Astrocyte of the hippocampus (primary cell): ENCODE measurements at places on chromosomes 3 and 15.

DNA sequence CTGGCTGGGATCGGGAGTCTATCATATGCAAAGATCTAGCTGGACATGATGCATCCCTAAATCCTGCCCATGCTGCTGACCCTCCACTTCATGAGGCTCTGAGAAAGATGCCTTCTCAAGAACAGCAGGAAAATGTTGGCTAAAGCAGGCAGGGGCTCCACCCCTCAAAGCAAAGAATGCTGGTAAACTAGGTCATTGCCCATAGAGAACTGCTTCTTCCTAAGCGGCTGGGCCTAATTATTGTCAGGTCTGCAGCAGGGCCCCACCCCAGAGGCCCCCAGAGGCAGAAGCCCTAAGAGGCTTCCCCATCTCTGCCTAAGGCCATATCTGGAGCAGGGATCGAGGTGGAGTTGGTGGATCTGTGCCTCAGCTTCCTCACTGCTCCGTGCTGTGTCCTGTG lies 447.4 kb upstream of the PROK2 start:
- DNase-seq, result no peak

DNA sequence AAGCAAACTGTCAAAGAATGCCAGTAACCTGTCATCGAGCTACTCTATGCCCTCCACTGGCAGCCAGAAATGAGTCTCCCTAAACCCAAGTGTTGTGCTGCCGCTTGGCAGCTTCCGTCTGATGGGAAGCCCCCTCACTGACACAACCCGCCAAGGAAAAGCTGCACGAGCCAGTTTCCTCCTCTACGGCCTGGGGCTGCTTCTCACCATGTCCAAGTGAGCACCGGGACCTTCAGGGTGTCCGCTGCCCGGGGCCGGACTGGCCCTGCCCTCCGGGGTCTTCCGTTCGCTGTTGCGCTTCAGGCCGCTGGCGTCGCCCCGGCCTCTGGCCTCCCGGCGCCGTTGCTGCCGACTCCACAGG lies 490 bp downstream of the TOMM70 start:
- no peak for DNase-seq

GRCh38 chr15:66880380-66881155 lies 178.5 kb downstream of the SMAD6 start:
- no peak for DNase-seq

- DNase-seq, result peak; percentile 73
Observed at GRCh38 chr15:64686130-64686735, 89.2 kb downstream of the RBPMS2 start.

- no peak for DNase-seq
Observed at GRCh38 chr3:123743121-123743520, 141.0 kb downstream of the MYLK start.

DNA sequence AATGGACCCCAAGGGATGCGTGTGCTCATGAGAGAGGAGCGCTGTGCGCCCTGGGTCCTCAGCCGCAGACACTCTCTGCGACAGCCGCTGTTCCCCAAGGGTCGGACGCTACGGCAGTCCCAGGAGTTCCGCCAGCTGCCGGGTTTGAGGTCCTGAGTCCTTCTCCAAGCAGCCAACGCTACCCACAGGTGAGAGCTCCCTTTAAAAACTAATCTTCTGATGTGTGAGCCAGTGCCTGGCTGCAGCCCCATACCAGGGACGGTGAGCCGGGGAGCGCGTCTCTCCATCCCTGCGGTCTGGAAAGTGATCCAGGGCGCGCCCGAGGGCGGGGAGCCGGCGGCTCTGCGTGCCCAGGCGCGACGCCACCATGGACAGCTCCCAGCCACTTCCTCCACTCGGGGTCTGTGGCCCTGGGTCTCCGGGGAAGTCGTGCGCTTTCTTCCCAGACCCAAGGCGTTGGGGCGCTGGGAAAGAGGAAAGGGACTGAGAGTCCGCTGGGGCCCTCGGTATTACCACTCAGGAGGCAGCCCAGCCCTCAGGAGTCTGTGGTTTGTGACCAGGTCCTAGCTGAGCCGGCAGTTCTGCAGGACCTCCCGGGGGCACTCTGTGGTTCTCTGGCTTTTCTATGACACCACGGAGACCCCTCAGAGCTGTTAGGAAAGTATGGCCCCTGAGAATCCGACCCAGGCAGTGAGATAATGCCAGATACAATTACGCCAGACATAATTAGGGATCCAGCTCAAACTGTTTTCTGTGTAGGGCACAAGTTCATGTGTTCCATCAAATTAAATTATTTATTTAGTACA lies 1.4 kb downstream of the CEMIP start:
- peak; percentile 90 for DNase-seq

GRCh38 chr3:178807694-178808093 lies 263.9 kb downstream of the ZMAT3 start:
- no peak for DNase-seq

- DNase-seq, result no peak
Observed at GRCh38 chr3:43254125-43254524, 32.2 kb upstream of the SNRK start.

GRCh38 chr3:48930590-48930989 lies 11.9 kb downstream of the ARIH2 start:
- no peak for DNase-seq

DNA sequence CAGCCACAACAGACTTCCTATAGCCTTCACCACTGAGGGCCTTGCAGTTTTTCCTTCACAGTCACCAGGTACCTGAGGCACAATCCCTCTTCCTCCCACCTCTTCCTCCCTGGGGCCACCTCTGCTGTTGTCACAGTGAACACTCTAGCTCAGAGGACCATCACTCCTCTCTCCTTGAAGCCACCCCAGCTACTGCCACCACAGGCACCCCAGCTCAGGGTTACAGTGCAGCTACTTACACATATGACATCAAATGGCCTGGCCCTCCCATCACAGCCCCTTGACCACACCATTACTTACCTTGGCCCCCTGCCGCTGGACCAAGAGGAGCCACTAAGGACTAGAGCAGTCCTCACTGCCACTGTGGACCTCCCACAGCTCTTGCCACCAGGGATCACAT lies 213.5 kb upstream of the CRBN start:
- no peak for DNase-seq

DNA sequence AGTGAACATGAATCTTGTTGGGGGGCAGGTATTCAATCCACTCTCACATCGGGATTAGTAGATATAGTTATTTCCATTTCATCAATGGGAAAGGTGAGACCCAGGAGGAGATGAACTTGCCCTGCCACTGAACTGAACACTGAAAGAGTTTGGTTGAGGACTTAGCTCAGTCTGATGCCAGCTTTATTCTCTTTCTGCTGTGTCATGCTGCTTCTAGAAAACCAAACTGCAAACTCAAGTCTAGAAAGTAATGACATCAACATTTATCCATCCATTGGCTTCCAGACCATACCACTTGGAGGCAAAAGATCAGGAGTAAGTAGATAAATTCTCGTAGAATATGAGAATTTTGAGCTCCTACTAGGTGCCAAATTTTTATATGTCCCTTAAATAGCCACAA lies 288.0 kb upstream of the CTNNB1 start:
- no peak for DNase-seq

GRCh38 chr3:140358686-140359085 lies 319.2 kb upstream of the TRIM42 start:
- DNase-seq, result no peak

DNA sequence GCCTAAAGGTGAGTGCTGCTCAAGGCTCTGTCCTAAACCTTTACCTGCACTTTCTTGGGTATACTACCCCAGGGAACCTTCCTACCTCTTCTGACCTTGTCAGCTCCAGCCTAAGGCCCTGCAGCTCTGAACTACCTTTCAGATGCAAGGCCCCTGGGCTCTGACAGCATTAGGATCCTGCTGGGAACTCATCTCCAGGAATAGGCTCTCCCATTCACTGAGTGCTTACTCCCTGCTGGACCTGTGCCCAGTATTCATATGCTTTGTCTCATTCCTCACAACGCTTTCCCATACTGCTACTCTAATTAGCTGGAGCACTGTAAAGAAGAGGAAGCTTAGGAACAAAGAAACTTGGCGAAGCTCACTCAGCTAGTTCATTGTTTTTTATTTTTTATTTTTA lies 53.8 kb upstream of the RAB6B start:
- no peak for DNase-seq

DNA sequence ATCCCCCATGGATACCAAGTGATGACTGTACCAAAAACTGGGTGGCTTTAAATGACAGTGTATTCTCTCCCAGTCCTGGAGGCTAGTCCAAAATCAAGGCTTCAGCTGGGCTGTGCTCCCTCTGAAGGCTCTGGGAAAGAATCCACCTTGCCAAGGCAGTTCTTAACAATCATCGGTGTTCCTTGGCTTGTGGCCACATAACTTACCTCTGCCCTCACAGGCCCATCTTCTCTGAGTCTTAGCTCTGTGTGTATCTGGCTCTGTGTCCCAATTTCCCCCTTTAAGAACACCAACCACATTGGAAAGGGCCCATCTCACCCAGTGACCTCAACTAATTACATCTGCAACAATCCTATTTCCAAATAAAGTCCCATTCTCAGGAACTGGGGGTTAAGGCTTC lies 503.0 kb upstream of the PROK2 start:
- peak; percentile 35 for DNase-seq

GRCh38 chr3:111324151-111324550 lies 217.8 kb upstream of the CD96 start:
- no peak for DNase-seq

DNA sequence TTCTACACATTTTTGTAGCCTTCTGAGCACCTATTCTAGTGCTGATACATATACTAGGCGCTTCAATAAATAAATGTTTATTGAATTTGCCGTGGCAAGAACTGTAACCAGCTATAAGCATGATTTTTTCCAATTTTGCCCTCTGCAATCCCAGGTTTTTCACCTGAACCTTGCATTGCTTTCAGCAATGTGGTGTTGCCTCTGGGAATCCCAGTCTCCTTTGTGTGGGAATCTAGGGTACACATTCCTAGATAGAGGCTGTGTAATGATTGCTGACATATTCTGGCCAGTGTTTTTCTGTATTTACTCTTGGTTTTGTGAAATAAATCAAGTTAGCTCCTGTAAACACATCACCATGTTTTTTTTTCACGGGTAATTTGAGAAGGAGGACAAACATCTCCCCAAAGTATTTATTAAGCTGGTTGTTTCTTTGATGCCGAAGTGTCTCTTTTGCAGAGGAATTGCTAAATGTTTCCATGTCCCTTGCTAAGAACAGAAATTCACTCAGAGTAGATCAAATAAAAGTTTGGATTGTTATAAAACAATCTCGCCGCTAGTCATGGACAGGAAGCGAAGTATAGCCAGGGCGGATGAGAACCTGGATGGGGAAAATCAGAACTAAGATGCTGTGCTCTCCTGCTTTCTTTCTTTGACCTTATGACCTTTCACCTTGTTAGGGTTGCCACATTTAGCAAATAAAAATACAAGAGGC lies 1.2 kb downstream of the CFAP91 start:
- DNase-seq, result no peak

DNA sequence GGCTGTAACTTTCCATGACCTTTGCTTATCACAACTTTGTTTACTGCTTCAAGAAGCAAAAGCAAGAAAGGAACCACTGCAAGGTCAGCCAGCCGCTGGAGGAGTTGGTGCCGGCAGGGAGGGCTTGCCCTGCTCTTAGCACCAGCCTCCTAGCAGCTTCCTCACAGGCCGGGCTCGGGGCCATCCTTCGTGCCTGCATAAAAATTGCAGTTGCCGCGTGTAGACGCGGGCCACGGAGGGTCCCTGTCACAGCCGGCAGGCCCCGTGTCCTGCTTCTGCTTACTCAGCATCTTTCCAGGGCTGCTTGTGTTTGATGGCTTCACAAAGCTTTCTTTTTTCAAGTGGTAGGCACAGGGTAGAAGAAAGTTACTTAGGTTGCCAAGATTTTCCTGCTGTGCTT lies 84.4 kb downstream of the PGPEP1L start:
- no peak for DNase-seq

DNA sequence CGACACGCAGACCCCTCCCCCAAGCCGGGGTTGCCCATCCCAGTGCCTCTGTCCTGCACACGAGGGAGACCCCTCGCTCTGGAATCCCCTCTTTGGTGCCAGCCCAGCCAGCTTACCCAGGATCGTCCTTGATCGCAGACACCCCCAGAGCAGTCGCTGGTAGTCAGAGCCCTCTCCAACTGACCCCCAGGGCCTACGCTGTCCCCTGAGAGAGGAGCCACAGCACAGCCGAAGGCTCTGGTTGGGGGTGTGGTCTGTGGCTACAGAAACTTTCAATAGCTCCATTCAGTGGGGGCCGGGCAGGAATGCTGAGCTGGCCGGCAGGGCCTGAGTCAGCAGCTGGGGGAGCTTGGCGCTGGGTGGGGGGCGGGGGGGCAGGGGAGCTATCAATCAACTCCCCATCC lies at the start of gene LCTL:
Gene LCTL (minus strand): TSS at position 258 of the 404 bp plus-strand sequence. CDS start 633 bp downstream, outside the sequence.
- peak; percentile 95 for DNase-seq

DNA sequence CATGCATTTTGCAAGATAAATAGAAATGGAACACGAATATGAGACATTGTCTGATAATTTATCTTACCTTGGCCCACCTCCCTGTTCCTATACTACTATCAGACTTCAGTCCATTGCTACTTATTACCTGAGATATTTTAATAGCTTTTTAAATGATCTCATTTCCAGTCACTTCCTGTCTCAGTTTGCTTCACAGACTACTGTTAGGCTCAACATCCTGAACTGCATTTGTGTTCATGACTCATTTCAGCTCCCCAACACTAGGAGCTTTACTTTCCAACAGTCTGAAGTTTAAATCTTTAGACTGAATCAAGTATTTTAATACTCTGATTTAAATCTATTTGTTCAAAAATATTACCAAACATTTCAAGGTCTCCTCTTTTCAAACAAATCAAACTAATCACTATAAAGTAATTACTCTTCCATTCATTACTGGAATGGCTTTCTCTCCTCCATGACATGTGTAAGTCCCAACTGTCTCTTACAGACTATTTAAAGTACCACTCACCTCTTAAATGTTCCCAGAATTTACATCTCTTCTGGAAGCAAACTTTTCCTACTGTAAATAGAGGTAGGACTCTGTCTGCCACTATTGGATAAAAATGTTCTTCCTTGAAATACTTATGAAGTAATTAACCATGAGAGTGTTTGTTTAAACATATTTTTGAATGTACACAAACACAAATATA lies 1277.6 kb downstream of the ZPLD1 start:
- peak; percentile 11 for DNase-seq

DNA sequence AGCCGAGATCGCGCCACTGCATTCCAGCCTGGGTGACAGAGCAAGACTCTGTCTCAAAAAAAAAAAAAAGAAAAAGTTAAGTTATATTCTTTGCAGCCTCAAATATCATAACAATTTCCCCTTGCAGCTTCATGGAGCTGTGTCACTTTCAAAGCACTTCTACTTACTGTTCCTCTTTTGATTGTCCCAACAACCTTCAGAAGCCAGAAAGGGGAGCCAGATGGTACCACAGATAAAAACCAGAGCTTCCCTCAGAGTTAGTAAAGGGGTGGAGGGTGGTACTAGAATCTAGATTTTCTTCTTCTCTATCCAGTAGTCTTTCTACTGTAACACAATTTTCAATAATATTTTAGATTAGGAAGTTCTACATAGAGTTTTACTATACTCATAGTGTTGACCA lies 188.8 kb downstream of the TAFA4 start:
- DNase-seq, result no peak

- DNase-seq, result no peak
Observed at GRCh38 chr3:130929804-130930203, 35.9 kb downstream of the ATP2C1 start.
